ENCODE measurements at places on chromosomes 6 and 20.

DNA sequence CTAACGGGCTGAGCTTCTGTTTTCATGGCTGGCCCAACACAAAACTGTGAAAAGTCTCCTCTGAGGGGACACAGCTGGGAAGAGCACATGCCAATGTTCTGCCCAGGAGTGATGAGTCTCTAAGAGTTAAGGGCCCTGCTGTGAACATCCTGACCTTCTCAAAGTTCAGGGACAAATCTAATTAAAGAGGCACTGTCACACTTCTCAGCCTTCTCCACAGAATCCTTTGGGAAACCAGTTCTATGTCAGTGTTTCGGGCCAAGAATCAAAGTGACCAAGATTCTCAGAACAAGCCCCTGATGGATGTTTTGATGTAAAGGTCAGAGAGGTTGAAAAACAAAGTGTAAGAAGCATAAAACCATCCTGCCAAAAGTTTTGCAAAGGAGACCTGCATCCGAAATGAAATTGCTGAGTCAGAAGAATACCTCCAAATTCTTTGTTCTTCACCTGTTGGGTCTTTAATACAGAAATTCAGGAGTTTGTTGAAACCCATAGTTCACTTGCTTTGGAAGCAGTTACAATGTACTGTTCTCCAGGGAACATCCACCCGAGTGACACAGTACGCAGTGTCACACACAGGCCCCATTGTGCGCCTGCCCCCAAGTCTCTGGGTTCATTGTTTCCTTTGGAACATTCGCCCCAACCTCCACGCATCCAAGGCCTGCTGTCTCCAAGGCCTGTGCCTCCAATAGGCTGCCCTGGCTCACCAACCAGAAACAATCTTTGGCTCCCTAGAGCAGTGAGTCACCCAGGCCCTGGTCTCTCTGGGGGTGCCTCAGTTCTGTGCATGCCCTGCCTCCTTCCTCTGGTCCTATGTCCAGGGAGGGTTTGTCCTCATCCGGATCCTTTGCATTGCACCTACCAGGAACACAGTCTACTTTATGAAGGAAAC, 65.5 kb upstream of the QKI start:
- DNase-seq = no peak

DNA sequence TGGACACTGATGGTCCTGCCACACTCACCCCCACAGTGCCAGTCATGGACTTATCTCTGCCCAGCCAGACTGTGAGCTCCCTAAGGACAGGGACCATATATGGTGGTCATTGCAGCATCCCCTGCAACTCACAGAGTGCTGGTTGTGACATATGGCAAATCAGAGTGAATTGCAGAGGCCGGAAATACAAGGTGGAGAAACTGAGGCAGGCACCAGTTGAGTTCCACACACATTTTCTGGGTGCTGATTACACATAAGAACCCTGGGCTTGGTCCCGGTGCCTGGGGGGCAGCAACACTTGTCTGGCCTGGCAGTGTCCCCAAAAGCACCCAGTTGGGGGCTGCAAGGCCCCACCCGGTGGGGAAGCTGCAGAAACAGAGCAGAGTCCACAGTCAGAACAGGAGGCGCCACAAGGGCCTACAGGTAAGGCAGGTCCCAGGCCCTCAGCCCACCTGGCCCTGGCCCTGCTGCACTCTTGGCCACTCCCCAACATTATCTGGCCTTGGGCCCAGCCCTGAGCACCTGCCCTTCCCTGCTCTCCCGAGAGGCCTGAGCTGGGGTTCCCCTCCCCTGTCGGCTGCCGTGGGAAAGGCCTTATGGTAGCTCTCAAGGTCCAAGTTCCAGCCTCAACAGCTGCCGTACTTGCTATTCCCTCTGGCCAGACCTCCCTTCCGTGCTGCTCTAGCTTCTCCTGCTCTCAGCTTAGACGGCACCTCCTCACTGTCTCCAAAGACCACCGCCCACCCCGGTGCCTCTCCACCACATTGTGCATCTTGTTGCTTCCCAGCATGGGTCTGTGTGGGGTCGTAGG, 140.8 kb upstream of the PTPN1 start:
- DNase-seq = no peak

GRCh38 chr6:16494793-16495192, 256.4 kb downstream of the GMPR start:
- DNase-seq = no peak

DNA sequence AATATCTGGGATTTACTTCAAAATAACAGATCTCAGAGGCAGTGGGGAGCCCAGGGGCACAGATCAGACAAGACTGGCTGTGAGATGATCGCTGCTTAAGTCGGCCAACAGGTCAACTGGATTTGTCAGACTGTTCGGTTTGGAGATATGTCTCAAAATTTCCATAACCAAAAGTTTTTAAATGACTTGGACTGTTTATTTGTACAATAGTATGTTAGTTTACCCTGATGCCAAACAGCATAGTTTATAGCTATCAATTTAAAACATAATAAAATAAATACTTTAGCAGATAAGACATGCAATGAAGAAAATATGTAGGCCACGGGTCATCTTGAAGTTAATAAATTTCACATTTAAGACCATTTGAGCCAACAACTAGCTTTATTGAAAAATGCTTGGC, 126.7 kb downstream of the IRF4 start:
- DNase-seq = no peak

GRCh38 chr6:168373389-168373788, 53.8 kb upstream of the DACT2 start:
- no peak for DNase-seq

- DNase-seq = no peak
These were observed 49.9 kb downstream of the PPP1R16B start for GRCh38 chr20:38855356-38855755.

- DNase-seq = no peak
These were observed 243.2 kb downstream of the ARID1B start for GRCh38 chr6:157020398-157020797.

DNA sequence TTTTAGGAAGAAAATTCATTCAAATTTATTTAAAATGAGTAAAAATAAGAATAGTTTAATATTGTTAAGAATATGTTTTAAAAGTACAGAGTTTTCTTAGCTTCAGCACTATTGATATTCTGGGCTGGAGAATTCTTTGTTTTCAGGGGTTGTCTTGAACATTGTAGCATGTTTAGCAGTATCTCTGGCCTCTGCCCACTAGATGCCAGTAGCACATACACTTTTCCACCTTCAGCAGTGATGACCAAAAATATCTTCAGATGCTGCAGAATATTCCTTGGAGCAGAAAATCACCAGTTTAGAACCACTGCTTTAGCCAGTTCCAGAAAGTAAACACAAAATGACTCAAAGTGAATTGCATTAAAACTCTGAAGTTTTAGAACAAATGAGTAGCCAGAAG, 19.4 kb upstream of the SDHAF4 start:
- DNase-seq = no peak

- DNase-seq = no peak
These were observed 18.2 kb upstream of the SRC start for GRCh38 chr20:37327748-37328147.

GRCh38 chr6:43972913-43973300, 154.3 kb downstream of the MRPL14 start:
- no peak for DNase-seq

DNA sequence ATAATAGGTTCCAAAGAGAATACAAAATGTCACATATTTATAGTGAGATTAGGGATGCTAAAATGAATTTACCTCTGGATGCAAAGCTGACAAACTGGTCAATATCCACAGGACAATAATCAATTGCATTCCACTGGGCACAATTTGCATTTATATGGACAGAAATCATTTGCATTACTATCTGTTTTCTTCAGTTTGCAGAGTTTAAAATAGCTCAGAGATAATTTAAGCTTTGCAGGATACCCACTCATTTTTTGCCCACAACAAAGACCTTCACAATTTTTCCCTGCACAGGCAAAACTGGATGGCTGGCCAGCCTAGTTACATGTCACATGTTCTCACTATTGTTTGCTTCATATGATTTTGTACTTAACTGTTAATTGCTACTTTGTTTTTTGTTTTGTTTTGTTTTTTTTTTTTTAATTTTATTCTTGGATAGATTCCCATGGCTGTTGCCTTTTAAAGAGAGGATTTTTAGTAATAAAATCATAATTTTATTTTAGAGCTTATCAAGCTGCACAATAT, 483.5 kb downstream of the UTRN start:
- no peak for DNase-seq

- no peak for DNase-seq
These were observed 26.0 kb downstream of the SLC2A10 start for GRCh38 chr20:46735436-46735835.

DNA sequence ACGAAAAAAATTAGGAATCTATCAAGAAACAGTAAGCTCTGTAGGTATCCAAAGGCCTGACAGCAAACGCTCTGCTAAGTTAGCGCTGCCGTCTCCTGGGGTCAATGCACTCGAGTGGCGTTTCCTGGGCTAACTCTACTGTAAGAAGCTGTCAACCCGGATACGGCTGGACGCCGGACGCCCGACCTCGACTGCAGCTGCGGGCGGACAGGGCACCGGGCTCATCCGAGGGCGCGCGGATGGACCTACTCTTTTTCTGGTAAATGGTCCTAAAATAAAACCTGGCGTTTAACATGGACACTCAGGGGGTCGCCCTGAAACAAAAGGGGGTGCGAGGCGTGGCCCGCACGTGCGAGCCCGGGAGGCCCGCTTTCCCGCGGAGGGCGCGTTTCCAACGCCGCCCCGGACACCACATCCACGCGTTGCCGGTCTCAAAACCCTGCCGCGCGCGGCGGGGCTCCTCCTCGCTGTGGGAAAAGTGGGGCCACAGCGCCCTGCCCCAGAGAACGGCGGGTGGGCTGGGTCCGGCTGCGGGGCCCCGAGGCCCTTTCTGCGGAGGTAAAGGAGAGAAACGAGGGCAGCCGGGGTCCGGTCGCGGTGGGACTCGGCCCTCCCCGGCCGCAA, 537 bp downstream of the TCP1 start:
- peak; percentile 8 for DNase-seq

DNA sequence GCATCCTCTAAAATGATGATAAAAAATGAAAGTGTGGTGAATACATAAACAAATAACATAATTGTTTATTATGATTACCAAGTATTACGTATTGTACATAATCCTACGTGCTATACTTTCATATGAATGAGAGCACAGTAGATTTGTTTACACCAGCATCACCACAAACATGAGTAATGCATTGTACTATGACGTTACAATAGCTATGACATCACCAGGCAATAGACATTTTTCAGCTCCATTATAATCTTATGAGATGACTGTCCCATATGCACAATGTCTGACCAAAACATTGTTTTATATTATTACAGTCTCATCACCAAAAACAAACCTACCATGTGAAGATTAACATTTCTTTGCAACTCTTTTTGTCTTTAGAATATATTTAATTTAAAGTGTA, 225.7 kb upstream of the TENT5A start:
- no peak for DNase-seq

GRCh38 chr20:17828598-17829144, 128.9 kb downstream of the BANF2 start:
- no peak for DNase-seq

GRCh38 chr6:44667226-44667625, 279.7 kb downstream of the CDC5L start:
- DNase-seq = no peak

DNA sequence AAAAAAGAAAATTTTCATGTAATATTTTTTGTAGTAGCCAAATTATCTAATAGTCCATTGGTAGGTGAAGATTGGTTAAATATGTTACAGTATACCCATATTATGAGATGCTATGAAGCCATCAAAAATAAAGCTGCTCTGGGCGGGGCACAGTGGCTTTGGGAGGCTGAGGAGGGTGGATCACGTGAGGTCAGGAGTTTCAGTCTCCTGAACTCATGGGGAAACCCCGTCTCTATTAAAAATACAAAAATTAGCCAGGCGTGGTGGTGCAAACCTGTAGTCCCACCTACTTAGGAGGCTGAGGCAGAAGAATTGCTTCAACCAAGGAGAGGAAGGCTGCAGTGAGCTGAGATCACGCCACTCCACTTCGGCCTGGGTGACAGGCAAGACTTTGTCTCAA, 360.5 kb downstream of the KIF16B start:
- no peak for DNase-seq

GRCh38 chr6:68333442-68333841, 301.6 kb upstream of the ADGRB3 start:
- DNase-seq = no peak

DNA sequence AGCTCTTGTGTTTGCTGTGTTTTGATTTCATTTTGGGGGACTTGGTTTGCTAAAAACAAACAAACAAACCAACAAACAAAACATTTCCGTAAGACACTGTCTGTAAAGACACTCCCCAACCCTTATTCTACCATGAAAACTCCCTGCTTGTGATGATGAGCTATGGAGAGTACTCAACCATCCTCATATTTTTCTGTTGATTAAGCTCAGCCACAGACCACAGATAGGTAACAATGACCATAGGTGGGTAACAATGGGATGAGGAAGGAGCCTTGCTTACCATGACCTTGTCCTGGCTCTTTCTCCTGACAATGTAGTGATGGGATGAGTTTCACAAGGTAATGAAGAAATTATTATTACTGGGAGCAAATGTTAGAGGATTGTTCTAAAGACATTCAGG, 11.4 kb upstream of the FAM83B start:
- DNase-seq = no peak

- no peak for DNase-seq
These were observed 172.3 kb downstream of the EPM2A start for GRCh38 chr6:145562771-145563615.

DNA sequence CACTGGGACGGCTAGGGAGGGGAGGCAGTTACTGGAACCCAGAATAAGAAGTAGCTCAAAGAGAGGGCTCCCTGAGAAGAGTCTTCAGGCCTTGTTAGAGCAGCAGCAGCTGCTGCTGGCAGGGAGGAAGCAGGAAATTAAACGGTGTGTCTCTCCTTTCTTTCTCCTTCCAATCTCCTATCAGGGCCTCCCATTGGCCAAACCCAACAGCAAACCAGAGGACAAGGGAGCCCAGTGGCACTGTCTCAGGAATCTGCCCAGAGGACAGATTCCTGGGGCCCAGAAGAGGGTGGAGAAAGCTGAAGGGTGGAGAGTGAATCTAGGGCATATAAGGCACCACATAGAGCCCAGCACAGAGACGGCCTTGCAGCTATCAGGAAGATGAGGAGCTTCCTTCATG, 10.2 kb downstream of the BTN3A1 start:
- no peak for DNase-seq

- peak; percentile 53 for DNase-seq
These were observed 2.2 kb upstream of the APMAP start for GRCh38 chr20:24994470-24995368.

- no peak for DNase-seq
These were observed 21.6 kb downstream of the FKBP1A start for GRCh38 chr20:1371202-1371782.

DNA sequence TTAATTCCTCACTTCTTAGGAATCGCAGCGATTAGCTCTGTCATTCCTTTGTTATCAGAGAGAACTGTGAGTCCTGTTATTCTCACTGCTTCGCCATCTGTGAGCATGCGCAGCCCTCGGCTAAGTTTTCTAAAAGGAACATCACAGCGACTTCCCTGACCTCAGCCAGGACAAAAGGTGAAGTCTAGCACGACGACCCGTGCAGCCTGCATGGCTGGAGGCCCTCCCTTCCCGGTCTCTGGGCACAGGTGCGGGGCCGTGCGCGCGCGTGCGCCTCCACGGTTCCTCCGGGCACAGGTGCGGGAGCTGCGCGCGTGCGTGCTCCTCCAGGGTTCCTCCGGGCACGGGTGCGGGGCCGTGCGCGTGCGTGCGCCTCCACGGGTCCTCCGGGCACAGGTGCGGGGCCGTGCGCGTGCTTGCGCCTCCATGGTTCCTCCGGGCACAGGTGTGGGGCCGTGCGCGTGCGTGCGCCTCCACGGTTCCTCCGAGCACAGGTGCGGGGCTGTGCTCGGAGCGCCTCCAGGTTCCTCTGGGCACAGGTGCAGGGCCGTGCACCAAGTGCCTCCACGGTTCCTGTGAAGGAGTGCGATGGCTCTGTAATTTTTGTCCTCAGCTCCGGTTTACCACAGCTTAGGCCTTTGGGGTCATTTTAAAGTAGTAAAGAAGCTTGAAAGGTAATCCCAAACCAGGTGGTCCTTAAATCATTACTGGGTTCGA, 212.3 kb downstream of the ERMARD start:
- DNase-seq = no peak

All from stimulated activated CD8-positive, alpha-beta memory T cell treated with anti-CD3 and anti-CD28 coated beads, Interleukin-2, amount 100 ng/mL, for 48 hours (primary cell).